ENCODE measurements at places on chromosomes 2 and 18. TPM values are rescaled to one million over a fixed set of nuclear protein-coding genes. Genes with fewer than 3 reads are reported as not detected.
A peak's percentile ranks its signal among the peaks of the same experiment; 100 is the strongest.

GRCh38 chr18:79129120-79129519, 59.9 kb downstream of the ATP9B start:
- DNase-seq, result no peak

DNA sequence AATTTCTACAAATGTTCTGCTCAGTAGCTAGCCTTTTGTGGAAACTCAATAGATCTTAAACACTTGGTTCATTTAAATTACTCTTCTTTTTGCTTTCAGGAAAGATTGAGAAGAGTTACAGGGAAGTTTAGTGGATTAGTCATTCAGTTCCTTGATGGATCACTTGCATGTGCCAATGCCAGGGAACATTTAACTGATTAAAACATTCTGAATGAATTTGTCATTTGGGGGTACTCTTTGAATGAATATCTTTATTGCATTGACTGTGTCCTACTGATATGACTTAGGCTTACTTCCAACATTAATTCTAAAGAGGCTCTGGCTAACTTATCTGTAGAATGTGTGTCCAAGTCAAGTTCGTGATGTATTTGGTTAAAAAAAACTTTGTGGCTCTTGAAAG, 199.8 kb downstream of the PLCL1 start:
- DNase-seq, result no peak

GRCh38 chr2:113217455-113218282, 43.9 kb downstream of the PSD4 start:
- DNase-seq, result no peak

GRCh38 chr18:25736516-25736915, 353.9 kb downstream of the SS18 start:
- no peak for DNase-seq

DNA sequence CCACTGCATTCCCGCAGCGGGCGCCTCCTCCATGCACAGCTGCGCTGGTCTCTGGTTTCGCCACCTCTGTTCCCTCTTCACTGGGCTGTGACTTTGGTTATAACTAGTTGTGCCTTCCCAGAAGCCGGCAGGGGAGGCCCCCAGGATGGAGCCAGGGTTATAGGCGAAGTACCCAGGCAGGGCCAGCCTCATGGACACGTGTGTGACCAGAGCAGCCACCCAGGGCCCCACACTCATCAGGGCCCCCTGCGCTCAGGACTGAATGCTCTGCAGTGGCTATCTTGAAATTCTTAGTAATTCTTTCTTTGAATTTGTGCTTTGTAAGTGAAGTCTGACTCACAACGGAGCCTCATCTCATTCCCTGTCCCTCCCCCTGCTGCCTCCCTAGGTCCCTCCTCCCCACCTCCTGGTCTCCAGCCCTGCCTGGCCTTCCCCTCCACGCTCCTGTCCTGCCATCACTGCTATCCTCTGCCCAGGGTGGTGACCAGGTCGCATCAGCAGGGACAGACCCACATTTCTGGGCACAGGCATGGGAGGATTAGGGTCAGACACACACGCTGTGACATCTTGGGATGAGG, 38.1 kb upstream of the LBH start:
- no peak for DNase-seq

GRCh38 chr2:202609381-202610145, 25.2 kb upstream of the FAM117B start:
- DNase-seq, result peak; percentile 42

DNA sequence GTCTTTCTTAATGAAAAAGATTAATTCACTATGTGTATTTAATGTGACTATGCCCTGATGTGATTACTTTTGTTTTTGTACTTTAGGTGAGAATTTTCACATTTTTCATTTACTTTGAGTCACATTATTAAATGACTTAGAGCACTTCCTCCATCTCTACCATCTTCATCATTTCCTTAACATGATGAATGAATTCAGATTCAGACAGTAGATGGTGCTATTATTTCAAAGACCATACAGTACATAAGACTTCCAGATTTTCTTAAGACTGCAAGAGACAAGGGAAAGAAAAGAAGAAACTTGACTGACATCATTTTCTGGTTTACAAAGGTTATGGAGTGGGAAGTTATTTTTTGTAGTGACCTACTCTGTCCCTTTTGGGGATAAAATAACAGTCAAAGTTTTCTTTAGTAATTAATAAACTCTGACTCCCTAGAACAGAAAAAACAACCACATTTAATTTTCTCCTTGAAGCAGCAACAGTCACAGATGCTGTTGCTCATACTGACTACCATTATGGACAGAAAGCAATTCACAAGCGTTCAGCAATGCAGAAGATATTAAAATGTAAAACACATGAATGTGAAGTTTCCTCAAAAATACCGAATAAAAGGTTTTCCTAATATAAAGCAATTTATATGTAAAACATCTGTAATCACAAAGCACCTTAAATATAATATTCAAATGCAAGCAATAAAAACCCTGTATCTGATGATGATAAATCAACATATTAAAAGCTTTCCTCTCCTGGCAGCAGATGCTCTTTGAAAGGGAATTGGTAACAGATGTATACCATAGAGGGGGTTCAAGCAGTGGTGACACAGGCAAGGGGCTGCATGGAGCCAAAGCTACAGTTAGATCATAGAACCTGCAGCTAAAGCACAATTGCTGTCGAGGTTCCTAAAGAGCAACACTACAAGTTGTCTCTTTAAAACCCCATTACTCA, 1010.9 kb upstream of the NXPH2 start:
- DNase-seq, result peak; percentile 3

DNA sequence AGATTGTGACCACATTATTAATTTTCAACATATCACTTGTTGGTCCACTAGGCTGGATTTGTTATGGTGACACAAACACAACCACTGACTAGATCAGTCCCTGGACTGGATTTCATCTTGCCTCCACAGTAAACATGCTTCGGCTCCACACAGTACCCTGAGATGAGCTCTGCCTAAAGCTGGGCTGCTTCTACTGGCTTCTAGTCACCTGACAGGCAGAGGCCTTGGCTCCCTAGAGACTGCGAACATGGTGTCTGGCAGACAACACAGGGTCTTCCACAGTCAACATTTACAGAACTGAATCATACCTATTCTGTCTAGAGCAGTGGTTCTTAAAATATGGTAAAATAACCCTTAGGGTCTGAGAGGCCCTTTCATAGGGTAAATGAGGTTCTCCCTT, 69.2 kb downstream of the RIT2 start:
- no peak for DNase-seq

- DNase-seq, result no peak
Observed at GRCh38 chr2:24015562-24016375, 5.9 kb downstream of the MFSD2B start.

Gene CGREF1
- 3.8 TPM for polyA plus RNA-seq

Gene ITGB6
- 14.2 TPM for polyA plus RNA-seq
